Fibroblast of upper back skin (primary cell): ENCODE measurements at places on chromosomes 1 and 21.

GRCh38 chr1:202249846-202250245 is 56.2 kb downstream of the LGR6 start:
- DNase-seq, result peak; percentile 60

- DNase-seq, result no peak
Observed at GRCh38 chr21:36700295-36700970, 1.5 kb downstream of the SIM2 start.

- DNase-seq, result no peak
Observed at GRCh38 chr1:223228201-223228600, 85.2 kb upstream of the TLR5 start.

GRCh38 chr1:83554174-83554573 is 444.8 kb downstream of the TTLL7 start:
- DNase-seq, result no peak

DNA sequence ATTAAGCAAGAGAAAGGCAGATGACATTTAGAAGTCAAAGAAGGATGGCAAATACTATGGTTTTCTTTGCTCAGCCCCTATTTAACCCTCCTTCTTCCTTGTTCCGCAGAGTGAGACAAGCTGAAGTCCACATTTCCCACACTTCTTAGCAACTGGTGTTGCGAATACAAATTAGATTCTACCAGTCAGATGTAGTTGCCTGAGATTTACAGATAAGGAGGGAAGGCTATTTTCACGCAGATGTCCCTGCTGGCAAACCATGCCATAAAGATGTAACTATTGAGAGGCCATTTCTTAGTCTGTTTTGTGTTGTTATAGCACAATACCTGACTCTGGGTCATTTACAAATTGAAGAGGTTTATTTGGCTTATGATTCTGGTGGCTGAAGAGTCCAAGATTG is 84.3 kb downstream of the ZC3H11B start:
- no peak for DNase-seq

GRCh38 chr1:33165209-33165608 is 16.6 kb downstream of the TRIM62 start:
- no peak for DNase-seq

- DNase-seq, result no peak
Observed at GRCh38 chr21:37606549-37606948, 240.0 kb downstream of the DYRK1A start.

DNA sequence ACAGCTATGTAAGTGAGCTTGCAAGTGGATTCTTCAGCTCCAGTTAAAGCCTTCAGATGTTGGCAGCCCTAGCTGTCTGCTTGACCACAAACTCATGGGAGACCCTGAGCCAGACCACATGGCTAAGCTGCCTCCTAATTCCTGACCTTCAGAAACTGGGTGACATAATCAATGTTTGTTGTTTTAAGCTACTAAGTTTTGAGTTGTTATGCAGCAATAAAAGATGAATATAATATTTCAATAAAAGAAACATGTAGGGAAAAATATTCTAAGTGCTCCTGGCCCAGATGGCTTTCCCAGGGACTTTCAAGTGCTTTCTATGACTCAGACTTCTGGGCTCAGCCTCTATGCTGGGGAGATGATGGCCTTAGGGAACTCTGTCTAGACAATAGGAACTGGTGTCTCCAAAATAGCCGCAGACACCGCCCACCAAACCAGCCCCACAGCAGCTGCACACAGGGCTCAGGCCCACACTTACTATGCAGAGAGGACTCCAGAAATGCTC is 20.3 kb upstream of the AZIN2 start:
- peak; percentile 92 for DNase-seq

DNA sequence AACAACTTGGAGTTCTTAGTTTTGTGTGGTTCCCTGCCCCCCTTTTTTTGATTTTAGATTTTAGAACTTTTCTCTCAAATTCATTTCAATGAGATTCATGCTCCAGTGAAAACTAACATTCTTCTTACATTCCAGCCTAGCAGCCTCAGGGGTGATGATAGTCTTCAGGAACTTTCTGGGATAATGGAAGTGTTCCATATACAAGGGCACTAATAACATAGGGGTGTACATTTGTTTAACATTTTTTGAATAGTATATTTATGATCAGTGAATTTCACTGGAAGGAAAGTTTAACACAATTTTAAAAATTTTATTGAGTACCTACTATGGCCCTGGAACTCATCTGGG is 61.4 kb upstream of the ZNF648 start:
- peak; percentile 30 for DNase-seq

- peak; percentile 19 for DNase-seq
Observed at GRCh38 chr1:19969898-19970660, 9.3 kb downstream of the PLA2G2A start.

- DNase-seq, result no peak
Observed at GRCh38 chr1:9389968-9390367, 97.3 kb downstream of the SPSB1 start.

GRCh38 chr1:243216741-243217140 is 38.3 kb downstream of the CEP170 start:
- no peak for DNase-seq

- DNase-seq, result no peak
Observed at GRCh38 chr21:19489930-19490329, 1086.3 kb upstream of the TMPRSS15 start.

DNA sequence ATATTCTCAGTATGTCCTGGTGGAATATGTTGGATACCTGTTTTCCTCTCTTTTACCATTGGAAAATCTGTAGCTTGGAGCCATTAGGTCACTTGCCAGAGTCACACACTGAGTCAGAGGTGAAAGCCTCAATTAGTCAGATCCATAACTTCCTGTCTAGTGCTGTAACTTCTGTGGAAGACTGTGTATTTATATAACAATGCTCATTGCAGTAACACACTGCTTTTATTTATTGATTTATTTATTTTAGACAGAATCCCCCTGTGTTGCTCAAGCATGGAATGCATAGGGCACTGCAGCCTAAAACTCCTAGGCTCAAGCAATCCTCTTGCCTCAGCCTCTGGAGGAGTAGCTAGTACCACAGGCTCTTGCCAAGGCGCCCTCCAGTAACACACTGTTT is 1.3 kb upstream of the DOCK7 start:
- DNase-seq, result peak; percentile 50

- DNase-seq, result no peak
Observed at GRCh38 chr21:42661688-42662429, 8.4 kb downstream of the PDE9A start.

DNA sequence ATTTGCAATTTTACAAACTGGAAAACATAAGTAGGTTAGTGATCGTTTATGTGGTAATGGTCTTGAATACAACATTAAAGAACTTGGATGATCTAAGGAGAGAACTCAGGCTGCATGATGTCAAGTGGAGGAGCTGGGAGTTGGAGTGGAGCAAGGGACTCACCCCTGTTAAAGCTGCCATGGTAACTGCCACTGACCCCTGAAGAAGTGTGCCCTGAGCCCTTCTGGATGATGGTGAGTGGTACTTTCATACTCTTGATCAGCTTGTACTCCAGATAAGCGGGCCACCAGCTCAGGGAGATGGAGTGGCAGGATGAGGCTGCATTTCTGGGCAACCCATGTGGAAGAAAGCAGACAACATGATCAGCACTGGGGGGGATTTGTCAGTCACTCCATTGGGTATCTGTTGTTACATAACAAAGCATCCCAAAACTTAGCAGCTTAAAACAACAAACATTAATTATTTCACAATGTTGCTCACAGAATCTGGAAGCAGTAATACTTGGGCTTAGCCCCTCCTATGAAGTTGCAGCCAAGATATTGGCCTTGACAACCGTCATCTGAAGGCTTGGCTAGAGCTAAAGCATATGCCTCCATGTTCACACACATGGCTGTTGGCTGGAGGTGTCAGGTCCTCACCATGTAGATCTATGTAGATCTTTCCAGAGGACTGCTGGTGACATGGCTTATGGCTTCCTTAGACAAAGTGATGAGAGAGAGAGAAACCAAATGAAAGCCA is 213.8 kb downstream of the DUSP10 start:
- DNase-seq, result no peak

DNA sequence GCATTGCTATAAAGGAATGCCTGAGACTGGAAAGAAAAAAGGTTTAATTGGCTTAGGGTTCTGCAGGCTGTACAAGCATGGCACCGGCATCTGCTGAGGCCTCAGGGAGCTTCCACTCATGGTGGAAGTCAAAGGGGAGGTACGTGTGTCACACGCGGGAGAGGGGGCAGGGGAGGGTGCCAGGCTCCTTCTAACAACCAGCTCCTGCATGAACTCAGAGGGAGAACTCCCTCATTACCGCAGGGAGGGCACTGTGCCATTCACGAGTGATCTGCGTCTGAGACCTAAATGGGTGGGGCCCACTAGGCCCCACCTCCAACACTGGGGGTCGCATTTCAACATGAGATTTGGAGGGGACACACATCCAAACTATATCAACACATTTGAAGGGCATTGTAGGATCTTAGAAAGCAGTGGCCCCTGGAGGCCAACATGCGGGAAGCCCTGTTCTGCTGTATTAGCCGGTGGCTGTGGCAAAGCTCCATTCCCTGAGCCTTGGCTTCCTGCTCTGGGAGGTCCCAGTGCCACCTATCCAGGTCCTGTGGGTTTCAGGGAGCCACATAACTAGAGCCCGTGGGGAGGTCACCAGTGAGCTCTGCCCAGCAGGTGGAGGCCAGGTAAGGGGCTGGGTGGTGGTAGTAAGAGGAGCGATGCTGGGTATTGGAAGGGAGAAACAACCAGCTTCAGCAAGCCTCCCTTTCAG is 10.0 kb downstream of the WNT3A start:
- no peak for DNase-seq

- peak; percentile 32 for DNase-seq
Observed at GRCh38 chr21:37675202-37675801, 241.0 kb downstream of the KCNJ6 start.

DNA sequence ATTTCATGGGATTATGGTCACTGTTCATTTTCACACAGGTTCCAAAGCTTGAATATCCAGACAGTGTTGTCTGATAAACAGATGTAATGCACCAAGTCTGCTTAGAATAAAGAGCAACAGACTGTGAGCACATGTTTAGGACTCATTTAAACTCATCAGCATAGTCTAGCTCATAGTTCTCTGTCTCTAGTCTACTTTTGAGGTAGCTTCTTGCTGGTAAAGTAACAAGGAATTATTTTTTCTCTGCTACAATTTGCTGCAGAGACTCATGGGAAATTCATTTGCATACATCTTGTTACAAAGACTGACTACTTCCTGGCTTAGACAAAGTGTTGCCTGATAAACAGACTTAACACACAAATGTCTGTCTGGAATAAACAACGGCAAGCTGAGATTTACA is 187.2 kb downstream of the NFIA start:
- DNase-seq, result no peak

GRCh38 chr1:43065191-43065590 is 106.5 kb upstream of the SLC2A1 start:
- no peak for DNase-seq

DNA sequence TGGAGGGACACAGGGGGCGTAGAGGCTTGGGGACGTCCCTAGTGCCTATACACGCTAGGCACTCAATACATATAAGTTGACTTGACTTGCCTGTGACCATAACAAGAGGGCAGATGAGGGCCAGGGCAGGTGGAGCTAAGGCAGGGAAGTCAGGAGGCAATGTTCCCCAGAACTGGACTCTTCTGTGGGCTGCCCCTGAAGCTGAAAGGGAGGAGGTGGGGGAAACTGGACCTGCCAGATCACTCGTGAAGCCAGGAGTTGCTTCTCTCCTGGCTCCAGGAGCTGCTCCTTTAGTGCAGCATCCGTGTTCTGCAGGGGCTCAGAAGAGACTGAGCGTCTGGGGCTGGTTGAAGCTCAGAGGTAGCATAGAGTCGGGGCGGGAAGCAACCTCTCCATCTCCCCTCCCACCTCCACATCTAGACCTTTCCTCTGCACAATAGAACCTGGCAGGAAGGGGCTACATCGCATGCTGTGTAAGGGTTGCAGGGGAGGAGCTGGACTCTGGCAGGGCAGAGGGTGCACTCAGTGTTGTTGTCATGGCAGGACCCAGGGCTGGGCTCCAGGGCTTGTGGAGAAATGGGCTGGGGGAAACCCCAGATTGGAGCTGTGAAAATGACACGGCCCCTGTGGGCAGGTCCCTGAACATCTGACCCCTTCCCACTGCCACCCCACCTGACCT is 2.9 kb upstream of the SEMA4A start:
- DNase-seq, result no peak

- no peak for DNase-seq
Observed at GRCh38 chr1:12095452-12096263, 32.6 kb downstream of the TNFRSF8 start.

- no peak for DNase-seq
Observed at GRCh38 chr1:111856411-111857185, 100.9 kb downstream of the DDX20 start.

DNA sequence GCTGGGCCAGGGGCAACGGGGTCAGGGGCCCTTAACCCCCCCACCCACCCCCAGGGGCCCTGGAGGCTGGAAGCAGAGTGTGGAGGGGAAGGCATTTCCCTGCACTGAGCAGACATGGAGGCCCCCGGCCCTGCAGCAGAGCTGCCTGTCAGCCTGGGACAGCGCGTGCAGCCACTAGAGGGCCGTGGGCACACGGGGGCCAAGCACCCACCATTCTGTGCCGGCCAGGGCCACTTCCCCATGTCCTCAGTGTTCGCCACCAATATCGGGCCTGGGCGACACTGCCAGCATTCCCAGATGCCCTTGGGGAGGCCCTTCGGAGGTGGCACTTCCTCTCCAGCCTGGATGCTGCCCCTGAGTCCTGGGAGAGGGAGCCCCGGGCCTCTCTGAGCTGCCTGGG is 23.2 kb upstream of the ARHGEF16 start:
- DNase-seq, result no peak

GRCh38 chr1:1678581-1679380 is 13.8 kb downstream of the SLC35E2B start:
- no peak for DNase-seq

DNA sequence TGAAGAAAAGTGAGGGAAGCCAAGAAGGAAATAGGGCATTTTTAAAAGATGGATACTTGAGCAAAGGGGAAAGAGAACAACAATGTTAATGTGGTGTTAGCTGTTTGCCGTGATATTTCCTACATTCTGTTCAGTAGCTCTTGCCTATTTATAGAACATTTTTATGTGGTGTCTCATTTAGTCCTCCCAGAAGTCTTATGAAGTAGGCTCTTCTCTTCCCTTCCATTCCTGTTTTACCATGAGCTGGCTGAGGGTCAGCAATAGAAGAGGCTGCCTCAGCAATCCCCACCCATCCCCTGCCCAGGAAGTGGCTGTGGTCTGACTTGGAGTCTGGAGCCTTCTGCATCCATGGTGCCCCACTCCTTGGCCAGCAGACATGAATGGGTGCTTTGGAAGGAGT is 60.1 kb downstream of the KIAA0040 start:
- DNase-seq, result peak; percentile 78

GRCh38 chr1:162876751-162877150 is 15.8 kb upstream of the CCDC190 start:
- no peak for DNase-seq

- no peak for DNase-seq
Observed at GRCh38 chr1:147451628-147452027, 89.7 kb upstream of the BCL9 start.

DNA sequence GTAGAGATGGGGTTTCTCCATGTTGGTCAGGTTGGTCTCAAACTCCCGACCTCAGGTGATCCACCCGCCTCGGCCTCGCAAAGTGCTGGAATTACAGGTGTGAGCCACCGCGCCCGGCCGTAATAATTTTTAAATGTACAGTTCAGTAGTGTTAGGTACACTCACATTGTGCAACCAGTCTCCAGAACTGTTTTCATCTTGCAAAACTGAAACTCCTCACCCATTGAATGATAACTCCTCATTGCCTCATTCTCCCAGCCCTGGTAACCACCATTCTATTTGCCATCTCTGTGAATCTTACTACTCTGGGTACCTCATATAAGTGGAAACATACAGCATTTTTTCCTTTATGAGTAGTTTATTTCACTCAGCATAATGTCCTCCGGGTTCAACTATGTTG is 3.4 kb downstream of the NLRP3 start:
- DNase-seq, result no peak
